ENCODE measurements at places on chromosomes 12 and 14.

DNA sequence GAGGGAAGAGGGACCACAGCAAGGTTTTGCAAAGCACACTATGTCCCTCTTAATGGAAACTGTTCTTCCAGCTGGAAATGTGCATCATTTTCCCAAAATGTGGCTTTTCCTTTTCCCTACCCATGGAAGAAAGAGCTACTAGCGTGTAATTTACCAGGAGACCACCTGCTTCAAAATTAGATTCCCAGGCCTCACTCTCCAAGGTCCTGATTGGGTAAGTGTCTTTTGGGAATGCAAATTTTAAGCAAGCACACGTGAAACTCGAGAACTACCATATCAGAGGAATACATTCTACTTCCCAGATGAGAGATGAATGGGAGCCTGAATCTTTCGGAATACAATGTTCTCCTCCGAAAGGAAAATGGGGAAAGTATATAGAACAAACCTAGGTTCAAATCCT, 201.6 kb upstream of the NOS1 start:
- DNase-seq: no peak

- no peak for DNase-seq
Observed at GRCh38 chr14:74917646-74918081, 5.4 kb downstream of the RPS6KL1 start.

- DNase-seq: peak; percentile 60
Observed at GRCh38 chr14:73058922-73059673, 764 bp downstream of the RBM25 start.

- no peak for DNase-seq
Observed at GRCh38 chr14:28097585-28097984, 669.0 kb upstream of the FOXG1 start.

DNA sequence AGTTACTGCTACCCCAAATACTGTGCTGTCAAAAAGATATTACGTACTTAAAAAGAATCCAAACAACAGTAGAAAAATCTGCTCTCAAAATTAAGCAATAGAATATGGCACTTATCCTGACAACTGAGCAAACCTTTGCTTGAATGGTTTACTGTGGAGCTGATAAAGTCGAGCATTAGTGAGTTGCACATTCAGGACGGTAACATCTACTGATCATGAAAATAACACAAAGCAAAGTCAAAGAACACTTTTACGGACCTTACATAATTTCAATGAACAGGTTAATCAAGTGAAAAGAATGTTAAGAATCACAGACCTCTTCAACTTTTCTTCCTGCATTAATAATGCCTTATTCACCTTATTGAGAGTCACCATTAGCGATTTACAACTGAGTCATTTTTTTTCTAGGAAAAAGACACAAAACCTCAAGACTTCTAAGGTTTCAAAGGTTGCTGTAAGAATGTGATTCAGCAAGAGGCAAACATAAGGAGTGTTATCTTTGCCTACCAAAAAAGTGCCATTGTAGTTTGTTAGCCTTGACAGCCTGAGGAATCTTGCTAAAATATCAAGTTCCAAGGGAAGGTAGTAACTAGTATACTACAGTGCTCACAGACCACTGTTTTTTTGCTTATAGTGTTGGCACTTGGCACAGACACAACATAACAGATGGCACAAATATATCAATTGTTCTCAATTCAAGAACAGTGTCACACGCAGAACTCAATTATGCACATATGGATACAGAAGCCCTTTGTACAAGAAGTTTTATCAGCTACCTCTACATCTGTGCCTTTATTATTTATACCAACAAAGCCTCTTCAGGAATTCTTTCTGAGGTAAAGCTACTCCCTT, 334.2 kb upstream of the RPL10L start:
- no peak for DNase-seq

DNA sequence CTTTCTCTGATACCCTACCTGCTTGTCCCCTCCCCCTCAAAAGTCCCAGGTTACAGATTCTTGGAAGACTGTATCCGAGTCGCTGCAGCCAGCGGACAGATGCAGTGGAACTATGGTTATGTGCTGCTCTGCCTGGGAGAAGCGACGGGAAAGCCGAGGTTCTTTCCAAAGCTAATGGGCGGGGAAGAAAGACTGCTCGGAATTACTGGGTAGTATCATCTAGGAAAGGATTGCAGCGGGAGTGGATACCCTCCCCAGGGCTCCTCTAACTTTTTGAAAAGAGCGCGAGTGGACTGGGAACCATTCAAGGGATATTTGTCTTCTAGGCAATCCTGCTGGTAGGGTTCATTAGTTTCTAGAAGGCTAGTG, 1.4 kb downstream of the PTHLH start:
- DNase-seq: no peak

- peak; percentile 71 for DNase-seq
Observed at GRCh38 chr12:33587784-33588712, 148.4 kb upstream of the SYT10 start.

- DNase-seq: no peak
Observed at GRCh38 chr12:85531341-85531740, 251.3 kb downstream of the ALX1 start.

DNA sequence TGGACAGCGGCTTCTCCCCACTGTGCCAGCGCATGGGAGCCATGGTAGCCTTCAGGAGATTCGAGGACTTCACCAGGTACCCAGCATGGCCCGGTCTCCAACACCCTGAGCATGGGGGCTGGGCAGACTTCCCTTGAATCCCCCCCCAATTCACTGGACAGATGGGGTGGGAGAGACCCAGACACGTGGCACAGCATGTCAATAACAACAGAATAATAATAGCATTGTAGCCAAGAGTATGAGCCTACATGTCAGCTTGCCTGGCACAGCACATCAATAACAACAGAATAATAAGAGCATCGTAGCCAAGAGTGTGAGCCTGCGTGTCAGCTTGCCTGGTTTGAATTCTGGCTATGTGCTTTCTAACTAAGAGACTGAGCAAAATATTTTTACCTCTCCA, 76.4 kb downstream of the FOXN4 start:
- no peak for DNase-seq

DNA sequence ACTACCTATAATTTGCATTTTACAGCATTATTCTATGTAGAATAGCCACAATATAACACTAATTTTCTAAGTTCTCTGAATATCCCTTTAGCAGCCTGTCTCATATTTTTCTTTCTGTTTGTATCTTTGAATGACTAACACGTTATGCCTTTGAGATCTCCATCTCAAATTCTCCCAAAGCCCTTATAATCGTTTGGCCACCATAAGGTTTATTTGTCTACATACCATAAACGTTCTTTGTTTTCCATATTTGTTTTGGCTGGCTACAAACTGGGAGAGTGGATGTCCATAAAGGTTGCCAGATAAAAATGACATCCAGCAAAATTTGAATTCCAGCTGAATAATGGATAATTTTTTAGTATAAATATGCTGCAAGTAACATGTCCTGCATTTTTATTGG, 203.7 kb downstream of the STXBP6 start:
- no peak for DNase-seq

- no peak for DNase-seq
Observed at GRCh38 chr12:93167841-93168492, 209.8 kb upstream of the NUDT4 start.

GRCh38 chr14:83867566-83868225, 1662.2 kb upstream of the FLRT2 start:
- no peak for DNase-seq

DNA sequence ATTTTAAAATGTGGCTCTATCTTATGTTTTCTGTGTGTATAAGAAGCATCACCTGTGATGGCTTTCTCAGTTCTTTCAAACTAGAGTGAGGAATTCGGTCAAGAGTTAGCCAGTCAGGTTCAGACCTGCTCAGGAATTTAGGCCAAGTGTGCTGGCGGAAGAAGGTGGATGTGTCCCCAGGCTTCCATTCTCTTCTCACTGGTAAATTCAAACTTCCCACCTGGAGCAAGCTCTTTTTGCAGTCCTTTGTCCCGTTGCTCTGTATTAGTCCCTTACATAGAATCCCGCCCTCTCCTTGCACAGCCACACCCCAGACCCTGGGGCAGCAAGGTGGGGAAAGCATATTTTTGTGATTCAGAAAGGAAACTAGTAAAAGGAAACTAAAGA, 124.7 kb upstream of the PWP1 start:
- no peak for DNase-seq

GRCh38 chr12:76859611-76860010, 19.2 kb downstream of the CSRP2 start:
- no peak for DNase-seq

GRCh38 chr14:85319101-85319500, 210.8 kb upstream of the FLRT2 start:
- DNase-seq: no peak

GRCh38 chr14:89158701-89159100, 258.3 kb downstream of the FOXN3 start:
- no peak for DNase-seq

DNA sequence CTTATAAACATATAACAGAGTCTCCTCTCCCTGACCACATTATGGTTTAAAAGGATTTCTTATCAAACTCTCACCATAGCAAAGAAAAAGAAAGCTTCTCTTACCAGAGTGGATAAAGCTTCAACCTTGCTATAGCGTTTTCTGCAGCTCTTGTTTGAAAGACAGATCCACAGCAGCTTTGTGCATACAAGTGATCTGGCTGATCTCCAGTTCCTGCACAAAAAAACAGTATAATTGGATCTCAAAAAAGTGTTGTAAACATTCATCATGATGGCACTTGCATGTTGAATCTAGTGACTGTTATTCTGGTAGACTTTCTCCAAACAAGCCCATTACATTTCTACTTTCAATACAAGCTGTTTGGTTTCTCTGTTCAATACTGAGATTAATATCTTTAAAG, 178.9 kb upstream of the MGAT4C start:
- DNase-seq: no peak

- DNase-seq: peak; percentile 80
Observed at GRCh38 chr12:55724226-55724939, 4.2 kb downstream of the RDH5 start.

GRCh38 chr12:47945341-47945728, 18.1 kb upstream of the TMEM106C start:
- no peak for DNase-seq

DNA sequence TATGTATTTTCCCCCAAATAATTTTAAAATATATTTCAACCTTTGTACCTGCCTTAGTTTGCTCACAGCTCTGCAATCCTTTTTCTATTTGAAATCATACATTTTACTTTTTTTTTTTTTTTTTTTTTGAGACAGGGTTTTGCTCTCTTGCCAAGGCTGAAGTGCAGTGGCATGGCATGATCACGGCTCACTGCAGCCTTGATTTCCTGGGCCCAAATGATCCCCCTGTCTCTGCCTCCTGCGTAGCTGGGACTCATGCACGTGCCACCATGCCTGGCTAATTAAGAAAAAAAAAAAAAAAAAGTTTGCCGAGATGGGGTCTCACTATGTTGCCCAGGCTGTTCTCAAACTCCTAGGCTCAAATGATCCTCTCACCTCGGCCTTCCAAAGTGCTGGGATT, 1.3 kb upstream of the SYCP3 start:
- no peak for DNase-seq

- no peak for DNase-seq
Observed at GRCh38 chr12:9651265-9651729, 18.2 kb upstream of the CLEC2D start.

- DNase-seq: no peak
Observed at GRCh38 chr12:59452746-59453145, 143.1 kb upstream of the SLC16A7 start.

GRCh38 chr14:66514213-66514612, 6.3 kb downstream of the GPHN start:
- DNase-seq: no peak

All from suppressor macrophage (primary cell).